ENCODE measurements at places on chromosomes 4 and X.

DNA sequence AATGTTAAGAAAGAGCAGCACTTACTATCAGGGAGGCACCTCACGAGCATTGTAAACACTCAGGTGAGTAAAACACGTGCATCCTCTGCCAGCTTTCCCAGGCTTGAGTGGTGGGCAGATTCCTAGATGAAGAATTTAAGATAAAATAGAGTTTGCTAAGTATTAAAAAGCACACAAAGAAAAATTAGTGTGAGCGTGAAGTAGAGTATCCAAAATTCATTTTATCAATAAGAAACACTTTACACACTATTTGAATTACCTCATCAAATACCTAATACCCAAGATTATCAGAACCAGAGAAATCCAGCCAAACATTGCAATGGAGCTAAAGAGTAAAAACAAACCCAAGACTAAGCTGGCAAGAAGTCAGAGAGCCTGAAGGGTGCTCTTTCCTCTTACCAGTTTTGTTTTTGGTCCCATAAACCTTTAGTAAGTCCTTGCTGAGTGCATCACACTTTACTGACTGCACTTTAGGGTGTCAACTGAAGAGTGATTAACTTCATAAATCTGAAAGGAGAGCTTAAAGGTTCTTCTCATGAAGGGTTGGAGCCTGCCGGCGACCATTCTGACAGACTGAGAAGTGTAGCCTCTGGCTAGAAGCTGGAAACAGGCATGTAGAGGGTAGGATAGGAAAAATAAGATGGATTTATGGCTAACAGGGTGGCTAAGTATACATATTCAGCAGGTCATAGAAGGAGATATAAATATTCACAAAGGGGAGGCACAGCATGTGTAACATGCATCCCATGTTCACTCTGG, 151.1 kb downstream of the SLC7A11 start:
- no peak for DNase-seq

DNA sequence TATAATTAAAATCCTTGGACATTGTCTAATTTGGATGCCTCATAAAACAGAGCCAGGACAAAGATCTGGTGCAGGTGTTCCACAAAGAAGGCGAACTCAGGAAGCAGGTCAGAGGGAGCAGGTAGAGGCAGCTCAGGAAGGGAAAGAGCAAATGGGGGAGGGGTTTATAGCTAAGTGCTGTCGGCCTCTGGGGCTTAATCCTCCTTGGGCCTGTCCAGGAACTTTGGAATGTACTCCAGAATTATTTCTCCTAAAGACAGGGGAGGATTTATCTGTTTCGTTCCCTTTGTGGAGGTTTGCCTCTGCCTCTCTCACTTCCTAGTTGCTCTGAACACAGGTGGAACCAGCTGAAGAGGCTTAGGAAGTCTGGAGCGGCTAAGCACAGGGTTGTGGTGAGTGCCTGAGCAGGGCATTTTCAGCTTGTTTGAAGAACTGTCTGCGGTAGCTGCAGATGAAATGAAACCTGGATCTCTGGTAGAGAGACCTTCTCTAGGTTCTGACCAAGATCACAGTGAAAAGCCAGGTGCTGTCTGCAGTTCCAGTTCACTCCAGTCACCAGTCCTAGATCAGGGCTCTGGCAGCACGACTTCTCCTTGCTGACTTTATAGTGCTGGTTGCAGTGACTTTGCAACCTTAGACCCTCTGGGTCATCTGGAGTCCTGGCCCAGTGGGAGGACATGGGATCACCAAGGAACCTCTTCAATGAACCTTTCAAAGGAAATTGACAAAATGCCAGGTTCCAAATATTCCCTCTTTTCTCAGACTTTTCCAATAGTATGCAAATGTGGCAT, 519.2 kb downstream of the PCDH10 start:
- DNase-seq, result no peak

- DNase-seq, result no peak
These were observed 296 bp upstream of the ADGRL3 start for GRCh38 chr4:61199873-61200186.

- no peak for DNase-seq
These were observed 378.9 kb downstream of the PPP1R2C start for GRCh38 chrX:42398967-42399631.

- DNase-seq, result no peak
These were observed 28.5 kb downstream of the SLC25A4 start for GRCh38 chr4:185171373-185172071.

DNA sequence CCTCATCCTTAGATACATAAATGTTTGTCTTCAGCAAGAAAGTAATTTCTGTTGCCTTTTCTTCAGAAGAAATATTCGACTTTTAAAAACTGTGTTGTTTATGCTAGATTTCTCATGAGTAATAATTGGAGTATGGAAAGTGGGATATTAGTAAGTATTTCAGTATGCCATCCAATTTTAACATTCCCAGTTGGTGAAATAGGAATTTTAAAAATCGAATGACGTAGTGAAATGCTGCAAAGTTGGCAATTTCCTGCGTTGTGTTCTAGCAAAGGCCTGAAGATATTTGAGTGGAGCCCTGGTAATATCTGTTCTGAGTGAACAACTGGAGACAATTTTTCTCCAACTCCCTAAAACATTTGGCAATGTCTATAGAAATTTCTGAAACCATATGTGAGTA, 190.1 kb downstream of the ZNF330 start:
- no peak for DNase-seq

- DNase-seq, result no peak
These were observed 18.0 kb downstream of the ETDC start for GRCh38 chrX:135327299-135327698.
